Mesothelial cell of epicardium (in vitro differentiated cells): ENCODE measurements at places on chromosomes 6 and 20. TPM values are rescaled to one million over a fixed set of nuclear protein-coding genes. Genes with fewer than 3 reads are reported as not detected.

The OSER1 gene
- 31.3 to 31.7 TPM (median 31.5 TPM) in 3 replicates for total RNA-seq

The GINS1 gene
- total RNA-seq, result 13.7 to 15.5 TPM (median 13.7 TPM) in 3 replicates

The PNPLA1 gene
- total RNA-seq, result 0.14 TPM in 1 of 3 replicates, not detected in the others

The TUBB2B gene
- total RNA-seq, result 110 to 121 TPM (median 114 TPM) in 3 replicates

The SYTL3 gene
- 5.4 to 6.1 TPM (median 5.5 TPM) in 3 replicates for total RNA-seq

The NNAT gene
- total RNA-seq, result 18.5 to 19.4 TPM (median 19.3 TPM) in 3 replicates

The LHFPL5 gene
- total RNA-seq, result not detected in 3 replicates

- no peaks in the 10 kb centered on the region for H3K36me3 ChIP-seq
- no peak overlapping the region for H3K27ac ChIP-seq
- DNase-seq, result no peak
Measured at GRCh38 chr6:127483399-127484055, 24.3 kb upstream of the KIAA0408 start.

- peak; percentile 91 for DNase-seq
- H3K36me3 ChIP-seq, result peaks cover 24% of the 10 kb centered on the region
- H3K27me3 ChIP-seq, result no peaks in the 10 kb centered on the region
- H3K27ac ChIP-seq, result peak within 1 kb of the TSS; percentile 97
- peaks cover 30% of the 10 kb centered on the region for H3K4me1 ChIP-seq
Measured at GRCh38 chr6:28923318-28924102, at the start of gene TRIM27. Gene TRIM27 (minus strand): TSS chr6:28923985. CDS start chr6:28923632, 353 bp downstream.

DNA sequence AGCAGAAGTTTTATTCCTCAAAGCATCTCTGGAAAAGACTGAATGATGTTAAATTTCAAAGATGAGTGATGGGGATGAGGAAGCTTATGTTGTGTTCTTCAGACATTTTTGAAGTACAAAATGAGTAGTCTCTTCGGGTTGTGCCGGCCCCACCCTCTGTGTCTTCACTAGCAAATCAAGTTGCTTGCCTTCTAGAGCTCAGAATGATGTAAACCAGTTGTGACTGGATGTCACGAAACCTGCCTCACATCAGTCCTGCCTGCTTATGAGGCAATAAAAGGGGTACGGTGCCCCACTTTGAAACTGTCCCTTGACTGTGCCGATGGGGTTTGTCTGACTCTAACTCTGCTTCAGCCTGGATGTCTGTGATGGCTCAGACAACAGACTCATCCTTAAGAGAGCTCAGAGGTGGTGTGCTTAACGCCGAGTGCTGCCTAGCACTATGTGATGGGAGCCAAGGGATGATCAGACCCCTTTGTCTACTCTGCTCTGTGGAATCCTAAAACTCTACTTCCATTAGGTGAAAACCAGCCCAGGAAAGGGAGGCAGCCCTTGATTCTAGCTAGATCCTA is 19.0 kb downstream of the TOMM34 start:
- H3K27me3 ChIP-seq, result no peaks in the 10 kb centered on the region
- no peak for DNase-seq
- no peak overlapping the region for H3K4me3 ChIP-seq
- H3K4me1 ChIP-seq, result no peaks in the 10 kb centered on the region

DNA sequence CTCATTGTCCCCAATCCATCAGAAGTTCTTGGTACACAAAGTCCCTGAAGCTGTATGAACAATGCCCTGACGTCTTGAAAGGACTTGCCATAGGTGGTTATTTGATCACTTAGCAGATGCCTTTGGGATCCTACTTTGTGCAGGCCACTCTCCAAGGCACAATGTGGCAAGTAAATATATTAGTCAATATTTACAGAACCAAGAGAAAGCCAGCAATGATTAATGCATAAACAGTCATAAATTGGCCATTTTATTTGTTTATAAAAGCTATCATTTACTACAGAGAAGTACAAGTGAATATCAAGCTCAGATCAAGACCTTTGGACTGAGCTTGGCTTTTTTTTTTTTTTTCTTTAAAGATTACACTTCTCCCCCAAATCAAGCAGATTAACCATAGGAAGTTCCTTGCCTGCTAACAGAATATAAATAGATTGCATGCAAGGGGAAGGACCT is 161.8 kb downstream of the MTHFD1L start:
- H3K27me3 ChIP-seq, result no peaks in the 10 kb centered on the region
- DNase-seq, result no peak
- H3K4me1 ChIP-seq, result peaks cover 29% of the 10 kb centered on the region
- no peak overlapping the region for H3K4me3 ChIP-seq
- H3K36me3 ChIP-seq, result peaks cover 23% of the 10 kb centered on the region

DNA sequence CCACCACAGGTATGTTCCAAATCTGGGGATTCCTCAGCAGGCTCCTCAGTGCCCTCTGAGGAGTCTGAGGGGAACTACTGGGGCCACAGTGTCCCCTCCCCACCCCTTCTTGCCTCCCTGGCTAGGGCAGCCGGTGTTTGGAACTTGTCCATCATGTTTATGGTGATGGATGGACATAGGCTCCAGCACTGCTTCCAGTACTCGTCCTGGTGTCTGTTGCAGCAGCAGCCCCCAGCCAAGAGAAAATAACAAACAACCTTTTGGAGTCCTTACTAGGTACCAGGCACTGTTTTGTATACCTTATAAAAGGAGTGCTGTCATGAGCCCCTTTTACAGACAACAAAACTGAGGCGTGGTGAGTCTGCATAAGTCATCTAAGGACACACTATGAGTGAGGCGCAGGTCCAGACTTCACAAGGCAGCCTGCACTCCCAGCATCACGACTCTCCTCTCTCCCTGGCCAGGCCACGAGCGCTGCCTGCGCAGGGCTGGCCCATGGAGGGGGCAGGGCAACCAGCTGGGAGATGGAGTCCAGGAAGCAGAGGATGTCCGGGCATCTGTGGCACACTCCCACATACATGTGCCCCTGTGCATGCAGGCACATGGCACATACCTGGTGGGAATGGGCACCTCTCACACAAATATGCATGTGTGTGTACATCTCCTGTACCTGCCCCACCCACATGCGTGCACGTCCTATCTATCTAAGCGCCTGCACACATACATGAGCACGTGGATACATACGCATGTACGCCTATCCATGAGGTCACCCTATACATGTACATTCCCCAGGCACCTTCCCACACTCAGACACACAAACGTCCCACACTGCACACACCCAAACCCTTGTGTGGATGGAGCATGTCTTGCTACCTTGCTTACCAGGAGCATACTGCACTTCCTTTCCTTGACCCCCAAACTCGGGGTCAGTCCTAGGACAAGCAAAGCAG is 152.7 kb downstream of the VEGFA start:
- peaks cover 14% of the 10 kb centered on the region for H3K4me1 ChIP-seq
- no peak overlapping the region for H3K4me3 ChIP-seq
- DNase-seq, result no peak
- H3K27ac ChIP-seq, result no peak overlapping the region

DNA sequence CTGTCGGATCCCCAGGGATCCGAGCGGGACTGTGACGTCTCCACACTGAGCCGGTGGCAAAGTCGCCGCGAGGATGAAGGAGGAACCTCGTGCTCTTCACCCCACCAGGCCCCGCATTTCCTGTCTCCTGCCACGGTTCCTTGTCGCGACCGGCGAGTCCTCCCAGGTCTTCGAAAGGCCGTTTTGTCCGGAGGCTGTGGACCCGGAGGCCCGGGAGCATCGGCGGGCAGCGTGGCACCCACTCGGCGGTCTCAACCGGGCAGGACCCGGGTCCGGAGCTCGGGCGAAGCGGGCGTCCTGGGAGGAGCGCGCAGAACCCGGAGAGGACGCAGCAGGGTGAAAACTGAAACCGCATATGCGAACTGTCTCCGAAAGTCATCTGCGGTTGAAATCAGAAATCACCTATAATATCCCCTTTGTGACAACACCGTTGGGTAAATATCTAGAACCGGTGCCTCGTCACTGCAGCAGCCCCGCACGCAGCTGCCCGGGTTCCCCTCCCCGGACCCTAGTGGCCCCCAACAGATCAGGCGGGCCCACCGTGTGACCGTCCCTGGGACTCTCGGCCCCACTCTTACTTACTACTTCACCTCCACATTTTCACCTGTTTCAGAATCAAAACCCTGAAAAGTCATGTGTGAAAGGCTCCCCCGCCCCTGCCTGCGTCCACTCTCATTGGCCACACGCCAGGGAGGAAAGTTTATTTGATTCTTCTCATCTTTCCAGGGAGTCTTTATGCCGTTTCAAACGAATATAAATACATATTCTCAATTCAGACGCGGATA is 3.1 kb upstream of the ULBP2 start:
- H3K27me3 ChIP-seq, result peaks cover 98% of the 10 kb centered on the region
- peaks cover 18% of the 10 kb centered on the region for H3K4me1 ChIP-seq
- H3K27ac ChIP-seq, result no peak overlapping the region
- no peaks in the 10 kb centered on the region for H3K36me3 ChIP-seq

GRCh38 chr20:891058-891705 is 25.0 kb downstream of the ANGPT4 start:
- no peak overlapping the region for H3K4me3 ChIP-seq
- DNase-seq, result no peak
- H3K27me3 ChIP-seq, result peaks cover 46% of the 10 kb centered on the region
- H3K36me3 ChIP-seq, result no peaks in the 10 kb centered on the region
- H3K4me1 ChIP-seq, result no peaks in the 10 kb centered on the region

DNA sequence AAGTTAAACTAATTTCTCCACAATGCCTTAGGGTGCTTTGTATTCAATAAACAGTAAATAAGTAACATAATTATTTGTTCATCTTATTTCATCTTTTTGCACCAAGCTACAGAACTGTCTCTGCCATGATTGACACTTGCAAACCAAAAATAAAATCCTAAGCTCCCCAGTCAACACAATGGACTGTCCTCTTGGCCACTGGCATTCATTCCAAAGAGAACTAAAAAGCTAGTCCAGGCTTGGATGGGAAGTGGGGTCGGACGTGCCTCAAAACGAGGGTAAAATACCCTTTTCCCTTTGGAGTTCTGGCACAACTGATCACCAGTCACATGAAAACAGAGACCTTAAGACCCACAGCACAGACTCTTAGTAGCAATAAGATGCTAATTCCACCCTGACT is 66.4 kb upstream of the THBS2 start:
- no peaks in the 10 kb centered on the region for H3K27me3 ChIP-seq
- H3K4me1 ChIP-seq, result peaks cover 2% of the 10 kb centered on the region
- H3K36me3 ChIP-seq, result no peaks in the 10 kb centered on the region
- H3K27ac ChIP-seq, result no peak overlapping the region
- DNase-seq, result no peak

DNA sequence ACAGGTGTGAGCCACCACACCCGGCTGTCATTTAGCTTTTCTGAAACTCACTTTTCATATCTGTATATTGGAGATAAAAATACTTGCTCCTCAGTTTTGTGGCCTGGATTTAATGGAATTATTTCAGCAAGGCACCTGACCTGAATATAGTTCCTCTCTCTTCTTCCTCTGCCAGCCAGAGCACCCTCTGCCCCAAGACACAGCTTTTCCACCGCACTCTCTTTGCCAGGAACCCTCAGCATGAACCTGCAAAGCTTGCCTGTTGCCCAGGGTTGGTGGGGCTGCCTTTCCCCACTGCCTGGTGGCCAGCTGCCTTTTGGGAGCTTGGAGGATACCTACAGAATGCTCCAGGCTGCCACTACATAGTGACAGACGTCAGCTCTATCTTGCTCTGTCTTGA is 3.1 kb downstream of the GTSF1L start:
- no peak overlapping the region for H3K27ac ChIP-seq
- DNase-seq, result no peak
- peaks cover 6% of the 10 kb centered on the region for H3K27me3 ChIP-seq
- H3K4me1 ChIP-seq, result no peaks in the 10 kb centered on the region

DNA sequence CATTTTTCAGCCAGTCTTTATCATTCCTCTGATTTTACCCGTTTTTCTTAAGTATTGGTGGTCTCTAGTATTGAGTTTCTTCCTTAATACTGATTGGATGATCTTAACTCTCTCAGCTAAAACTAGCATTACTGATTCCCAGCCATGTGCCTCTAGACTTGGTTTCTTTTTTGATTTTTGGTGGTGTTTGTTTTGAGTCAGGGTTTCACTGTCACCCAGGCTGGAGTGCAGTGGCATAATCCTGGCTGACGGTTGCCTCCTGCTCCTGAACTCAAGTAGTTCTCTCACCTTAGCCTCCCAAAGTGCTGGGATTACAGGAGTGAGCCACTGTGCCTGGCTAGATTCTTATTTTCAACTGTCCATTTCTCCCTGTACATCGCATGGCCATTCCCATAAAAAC is 24.9 kb downstream of the DPPA5 start:
- H3K36me3 ChIP-seq, result no peaks in the 10 kb centered on the region
- DNase-seq, result no peak
- no peaks in the 10 kb centered on the region for H3K4me1 ChIP-seq
- H3K4me3 ChIP-seq, result no peak overlapping the region

DNA sequence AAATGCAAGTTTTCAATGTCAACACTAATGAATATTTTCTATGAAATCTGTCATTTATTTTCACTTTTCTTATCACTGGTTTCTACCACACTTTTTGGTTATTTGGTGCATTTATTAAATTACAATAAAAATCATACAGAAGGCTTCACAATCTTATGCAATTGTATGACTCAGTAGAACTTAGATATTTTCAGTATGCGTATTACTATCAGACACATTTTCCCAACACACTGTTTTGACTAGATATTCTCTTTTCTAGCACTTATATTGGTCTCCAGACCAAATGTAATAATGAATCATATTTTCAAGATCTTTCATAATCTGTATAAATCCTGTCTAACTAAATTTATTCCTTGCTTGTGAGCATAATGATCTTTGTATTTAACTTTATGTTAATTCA is 74.1 kb downstream of the FAM83B start:
- H3K27me3 ChIP-seq, result no peaks in the 10 kb centered on the region
- peaks cover 2% of the 10 kb centered on the region for H3K36me3 ChIP-seq
- no peak overlapping the region for H3K27ac ChIP-seq
- peaks cover 7% of the 10 kb centered on the region for H3K4me1 ChIP-seq

DNA sequence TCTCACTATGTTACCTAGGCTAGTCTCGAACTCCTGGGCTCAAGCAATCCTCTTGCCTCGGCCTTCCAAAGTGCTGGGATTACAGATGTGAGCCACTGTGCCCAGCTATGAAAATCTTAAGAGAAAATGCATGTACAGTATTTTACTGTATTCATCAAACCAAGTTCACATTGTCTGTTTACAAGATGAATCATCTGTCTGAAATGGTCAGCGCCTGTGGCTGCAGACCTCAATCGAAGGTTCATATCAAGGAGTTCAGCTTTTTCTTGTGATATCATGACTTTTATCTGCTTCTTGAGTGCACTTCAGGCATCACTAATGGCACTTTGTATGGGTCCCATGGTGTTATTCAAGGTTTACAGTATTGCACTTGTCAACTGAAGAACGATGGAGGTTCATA is 155.1 kb downstream of the SLC16A10 start:
- H3K27ac ChIP-seq, result no peak overlapping the region
- no peaks in the 10 kb centered on the region for H3K4me1 ChIP-seq

GRCh38 chr20:57586370-57586793 is 25.5 kb downstream of the PCK1 start:
- peaks cover 33% of the 10 kb centered on the region for H3K4me1 ChIP-seq
- no peak overlapping the region for H3K27ac ChIP-seq
- H3K36me3 ChIP-seq, result no peaks in the 10 kb centered on the region
- DNase-seq, result no peak
- H3K27me3 ChIP-seq, result peaks cover 81% of the 10 kb centered on the region
